Right cardiac atrium (tissue), 5 donors: ENCODE measurements at places on chromosomes 3 and 15. TPM values are rescaled to one million over a fixed set of nuclear protein-coding genes. Genes with fewer than 3 reads are reported as not detected.

GRCh38 chr3:31908391-31909097 lies 72.5 kb downstream of the OSBPL10 start:
- no peak for DNase-seq

DNA sequence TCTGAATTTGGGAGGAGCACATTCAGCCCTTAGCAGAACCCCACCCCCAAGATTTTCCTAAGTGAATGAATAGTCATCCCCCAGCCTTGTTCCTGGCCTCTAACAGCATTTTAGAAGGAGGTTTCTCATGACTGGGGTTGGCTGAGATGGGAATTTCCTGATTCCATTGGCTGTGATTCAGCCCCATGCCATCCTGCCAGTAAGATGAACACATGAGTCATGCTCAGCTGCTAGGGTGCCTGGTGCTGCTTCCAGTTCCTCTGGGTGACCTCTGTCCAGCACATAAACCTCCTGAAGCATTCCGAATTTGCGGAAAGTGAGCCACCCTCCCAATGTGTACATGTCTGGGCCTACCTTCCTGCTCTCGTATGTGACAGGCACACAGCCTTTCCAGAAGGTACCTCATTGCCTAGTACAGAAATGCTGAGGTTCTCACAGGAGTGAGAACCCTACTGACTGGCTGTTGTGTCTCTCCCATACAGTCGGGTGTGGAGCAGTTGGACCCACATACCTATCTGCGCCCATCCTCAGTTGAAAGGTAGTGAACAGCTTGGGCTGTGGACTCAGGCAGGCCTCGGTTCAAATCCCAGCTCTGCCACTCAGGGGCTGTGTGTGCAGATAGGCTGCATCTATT lies 91.7 kb downstream of the APBA2 start:
- peak; percentile 30 for DNase-seq

DNA sequence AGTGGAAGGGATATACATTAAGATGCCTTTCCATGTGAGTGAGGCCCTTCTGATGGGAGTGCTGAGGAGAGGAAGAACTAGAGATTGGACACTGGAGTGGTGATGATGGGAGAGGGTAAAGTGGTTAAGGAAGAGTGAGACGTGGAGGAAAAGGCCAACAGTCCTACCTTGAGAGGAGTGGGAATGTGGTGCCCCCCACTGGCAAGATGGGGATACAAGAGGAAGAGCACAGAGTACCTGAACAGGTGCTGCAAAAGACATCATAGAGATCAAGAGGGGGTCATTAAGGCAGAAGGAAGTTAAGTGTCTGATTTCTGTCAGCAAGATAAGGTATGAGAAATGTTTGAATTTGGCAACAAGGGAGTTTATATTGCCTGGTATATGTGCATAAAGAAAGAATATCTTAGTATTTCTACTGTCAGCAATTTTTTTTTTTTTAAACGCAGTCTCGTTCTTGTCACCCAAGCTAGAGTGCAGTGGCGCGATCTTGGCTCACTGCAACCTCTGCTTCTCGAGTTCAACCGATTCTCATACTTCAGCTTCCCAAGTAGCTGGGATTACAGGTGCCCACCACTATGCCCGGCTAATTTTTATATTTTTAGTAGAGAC lies 34.0 kb downstream of the ARIH2 start:
- DNase-seq: no peak

DNA sequence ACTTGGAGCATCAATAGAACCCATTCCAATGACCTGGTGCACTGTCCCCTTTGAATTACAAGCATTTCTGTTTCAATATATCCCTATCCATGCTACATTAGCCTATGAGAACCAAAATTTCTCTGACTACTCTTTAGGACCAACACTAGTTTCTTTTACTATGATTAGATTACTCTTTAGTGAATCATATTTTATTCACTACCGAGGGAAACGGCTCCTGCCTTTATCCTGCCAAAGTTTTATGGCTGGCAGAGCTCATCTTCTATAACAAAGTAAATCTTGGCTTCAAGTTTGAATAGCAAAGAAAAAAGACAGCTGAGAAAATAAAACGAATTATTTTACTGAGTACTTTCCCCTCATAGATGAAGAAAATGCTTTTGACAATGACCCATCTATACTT lies 120.9 kb downstream of the SLC9A9 start:
- no peak for DNase-seq

- no peak for DNase-seq
Measured at GRCh38 chr3:48684054-48684349, 1.7 kb downstream of the NCKIPSD start.

- DNase-seq: no peak
Measured at GRCh38 chr3:57031631-57032541, 28.6 kb upstream of the SPATA12 start.

DNA sequence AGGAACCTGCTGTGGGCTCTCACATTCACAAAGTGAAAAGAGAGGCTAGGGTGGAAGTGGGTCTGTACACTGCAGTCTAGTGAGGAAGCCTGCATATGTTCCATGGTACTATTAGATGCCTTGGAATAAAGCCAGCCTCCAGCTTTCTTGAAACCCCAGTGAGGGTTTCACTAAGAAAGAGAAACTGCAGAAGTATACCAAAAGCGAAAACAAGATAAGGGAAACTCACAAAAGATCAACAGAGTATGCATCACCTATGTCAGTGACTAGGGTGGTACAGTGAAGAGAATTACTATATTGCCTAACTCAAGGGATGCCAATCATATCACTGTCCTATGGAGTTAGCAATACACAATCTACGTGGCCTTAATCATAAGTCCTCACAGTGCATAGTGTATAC lies 212.5 kb upstream of the GADL1 start:
- DNase-seq: no peak

DRD3 gene
- not detected for polyA plus RNA-seq

GRCh38 chr15:46354443-46354842 lies 719.6 kb downstream of the SQOR start:
- no peak for DNase-seq

DNA sequence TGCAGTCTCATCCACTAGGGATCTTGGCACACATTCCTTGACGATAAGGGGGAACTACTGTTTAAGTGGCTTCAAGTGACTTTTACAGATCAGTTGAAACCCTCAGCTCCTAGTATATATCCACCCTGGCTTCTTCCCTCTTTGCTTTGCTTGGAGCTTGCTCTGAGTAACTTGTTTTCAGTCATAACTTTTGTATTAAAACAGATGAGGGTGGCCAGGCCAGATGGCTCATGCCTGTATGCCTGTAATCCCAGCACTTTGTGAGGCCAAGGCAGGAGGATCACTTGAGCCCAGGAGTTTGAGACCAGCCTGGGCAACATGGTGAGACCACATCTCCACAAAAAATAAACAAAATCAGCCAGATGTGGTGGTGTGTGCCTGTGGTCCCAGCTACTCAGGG lies 42.4 kb downstream of the EOMES start:
- no peak for DNase-seq

- DNase-seq: no peak
Measured at GRCh38 chr15:79035111-79035601, 55.4 kb downstream of the RASGRF1 start.

DNA sequence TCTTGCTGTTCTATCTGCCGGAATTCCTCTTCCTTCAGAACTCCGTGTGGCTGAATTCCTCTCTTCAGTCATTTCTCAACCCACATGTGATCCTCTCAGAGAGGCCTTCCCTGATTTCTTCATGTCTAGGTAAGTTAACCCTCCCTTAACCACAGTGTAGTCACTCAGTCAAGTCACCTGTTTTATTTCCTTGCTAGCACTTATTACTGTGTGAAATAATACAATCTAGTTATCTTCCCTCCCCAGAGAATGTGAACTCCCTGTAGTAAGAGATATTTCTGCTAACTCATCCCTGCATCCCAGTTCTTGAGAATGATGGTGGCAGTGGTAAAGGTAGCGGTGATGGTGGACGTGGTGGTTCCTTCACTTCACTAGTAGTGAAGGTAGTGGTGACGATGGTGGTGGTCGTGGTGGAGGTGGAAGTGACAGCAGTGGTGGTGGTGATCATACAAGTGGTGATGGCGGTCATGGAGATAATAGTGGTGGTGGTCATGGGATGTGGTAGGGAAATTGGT lies 33.3 kb downstream of the COL6A5 start:
- no peak for DNase-seq

TP63 gene
- polyA plus RNA-seq: 0.25 TPM

GRCh38 chr15:99671926-99672635 lies 61.2 kb downstream of the LYSMD4 start:
- no peak for DNase-seq

GRCh38 chr3:161920196-161920595 lies 423.6 kb downstream of the OTOL1 start:
- no peak for DNase-seq

GRCh38 chr3:149581681-149582370 lies 76.0 kb downstream of the WWTR1 start:
- peak; percentile 60 for DNase-seq

- no peak for DNase-seq
Measured at GRCh38 chr15:67578020-67578600, 35.6 kb downstream of the MAP2K5 start.

DNA sequence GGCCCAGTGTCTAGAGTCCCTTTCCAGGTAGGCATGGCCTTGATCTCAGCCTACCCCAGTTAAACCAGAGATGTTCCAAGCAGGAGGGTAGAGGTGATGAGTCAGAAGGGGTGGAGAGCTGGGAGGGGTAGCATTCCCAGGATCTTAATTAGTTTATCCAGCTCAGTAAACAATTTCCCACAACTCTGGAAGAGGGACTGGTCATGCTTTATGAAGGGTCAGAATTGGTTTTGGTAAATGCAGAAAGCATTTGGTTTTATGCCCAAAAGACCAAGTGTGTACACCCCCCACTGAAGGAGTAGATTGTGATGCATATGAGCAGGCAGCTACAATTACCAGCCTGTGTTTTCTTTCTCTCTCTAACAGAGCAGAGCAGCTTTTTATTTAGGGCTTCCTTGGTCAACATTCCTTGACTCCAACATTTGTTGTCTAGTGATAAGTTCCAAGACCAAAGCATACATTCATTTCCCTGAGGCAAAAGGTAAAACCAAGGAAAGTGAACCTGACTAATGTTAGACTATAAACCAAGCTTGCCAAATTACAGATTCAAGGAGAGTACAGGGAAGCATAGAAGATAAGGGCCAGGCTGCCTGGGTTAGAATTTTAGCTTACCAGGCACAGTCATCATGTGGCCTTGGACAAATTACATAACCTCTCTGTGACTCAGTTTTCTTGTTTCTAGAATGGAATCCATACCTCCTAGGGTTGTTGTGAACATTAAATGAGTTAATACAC lies 17.6 kb downstream of the EXOSC7 start:
- DNase-seq: no peak

CCR8 gene
- not detected for polyA plus RNA-seq

- peak; percentile 30 for DNase-seq
Measured at GRCh38 chr3:122230174-122230573, 46.7 kb downstream of the CASR start.

- no peak for DNase-seq
Measured at GRCh38 chr3:34408088-34408487, 609.7 kb downstream of the PDCD6IP start.

- DNase-seq: no peak
Measured at GRCh38 chr3:25338158-25338725, 89.8 kb upstream of the RARB start.

GRCh38 chr15:74808078-74808839 lies 4.4 kb upstream of the LMAN1L start:
- peak; percentile 75 for DNase-seq

ZXDC gene
- 8.2 TPM for polyA plus RNA-seq

- no peak for DNase-seq
Measured at GRCh38 chr3:43795491-43795890, 104.8 kb downstream of the ABHD5 start.

- DNase-seq: no peak
Measured at GRCh38 chr3:48563382-48563918, at the start of gene UCN2. Gene UCN2, minus strand, starts transcription at chr3:48563781. Its CDS starts 657 bp downstream, at chr3:48563124.

GRCh38 chr3:30693470-30694120 lies 87.2 kb downstream of the TGFBR2 start:
- no peak for DNase-seq

SH3GL3 gene
- 0.88 TPM for polyA plus RNA-seq

DNA sequence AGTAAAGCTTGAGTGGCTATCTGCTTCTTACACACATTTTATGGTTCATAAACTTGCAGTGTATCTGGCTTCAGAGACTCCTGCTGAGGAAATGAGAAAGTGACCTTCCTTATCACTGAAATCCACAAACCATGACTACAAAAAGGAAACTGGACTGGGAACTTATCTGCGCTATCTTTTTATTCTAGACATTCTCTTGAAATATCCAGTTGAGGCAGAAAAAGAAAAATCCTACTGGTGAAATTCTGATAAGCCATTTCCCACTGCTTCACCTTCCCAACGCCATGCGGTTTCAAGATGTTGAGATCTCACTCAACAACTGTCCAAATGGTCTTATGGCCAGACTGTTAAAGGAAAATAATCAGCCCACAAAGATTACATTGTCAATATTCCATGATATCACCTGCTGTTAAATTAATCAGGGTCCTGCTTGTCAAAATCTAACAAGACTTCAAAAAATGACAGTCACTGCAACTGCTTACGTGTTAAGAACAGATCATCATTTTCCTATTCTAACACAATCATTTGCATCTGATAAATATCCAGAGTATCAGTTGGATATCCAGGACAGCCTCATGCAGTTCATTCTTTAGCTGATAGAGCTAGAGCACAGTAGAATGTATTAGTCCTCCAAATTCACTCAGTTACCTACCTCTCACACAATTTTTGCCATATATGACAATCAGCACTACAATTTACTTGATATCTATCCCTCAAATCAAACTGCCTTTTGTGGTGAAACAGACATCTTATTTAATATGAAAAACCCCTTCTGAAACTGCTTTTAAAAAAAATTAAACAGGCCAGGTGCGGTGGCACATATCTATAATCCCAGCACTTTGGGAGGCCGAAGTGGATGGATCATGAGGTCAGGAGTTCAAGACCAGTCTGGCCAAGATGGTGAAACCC lies 538.1 kb downstream of the MAGI1 start:
- DNase-seq: no peak

GRCh38 chr3:76938962-76939361 lies 100.9 kb upstream of the ROBO2 start:
- DNase-seq: no peak

DNA sequence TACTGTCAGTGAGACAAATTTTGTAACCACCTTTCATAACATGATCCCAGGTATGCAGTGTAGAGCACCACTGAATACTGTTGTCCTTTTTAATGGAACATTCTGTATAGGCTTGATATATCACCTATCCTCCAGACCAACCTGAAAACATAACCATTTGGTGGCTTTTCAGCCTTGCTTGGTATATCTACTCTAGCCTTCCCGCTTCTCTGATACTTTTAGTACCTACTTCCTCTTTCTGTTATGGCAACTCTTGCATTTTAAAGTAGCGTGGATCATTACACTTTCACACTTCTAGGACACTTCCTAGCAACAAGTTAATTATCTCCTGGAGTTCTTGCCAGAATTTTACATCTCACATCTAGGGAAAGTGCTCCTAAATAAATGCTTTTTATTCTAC lies 226.6 kb upstream of the ROBO1 start:
- DNase-seq: no peak

C3orf18 gene
- 29.5 TPM for polyA plus RNA-seq

DNA sequence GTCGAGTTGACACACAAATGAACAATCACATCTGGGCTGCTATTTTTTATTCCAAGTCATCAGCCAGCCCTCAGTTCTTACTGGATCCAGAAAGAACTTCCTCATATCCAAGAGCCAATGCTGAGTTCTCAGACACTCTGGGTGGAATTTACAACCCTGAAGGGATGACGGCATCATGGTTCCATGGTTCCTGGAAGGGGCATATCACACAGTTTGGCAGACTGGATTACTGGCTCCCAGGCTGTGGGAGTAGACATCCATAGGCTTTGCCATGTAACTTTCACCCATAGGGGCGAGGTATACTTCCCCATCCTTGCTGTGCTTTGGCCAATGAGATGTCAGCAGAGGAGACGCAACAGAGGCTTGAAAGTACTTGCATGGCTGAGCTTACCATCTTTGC lies 26.9 kb upstream of the KBTBD12 start:
- peak; percentile 29 for DNase-seq

GRCh38 chr3:178686826-178687225 lies 150.6 kb downstream of the KCNMB2 start:
- DNase-seq: no peak
